ENCODE measurements at places on chromosomes 11 and 22.
A peak's percentile ranks its signal among the peaks of the same experiment; 100 is the strongest.

DNA sequence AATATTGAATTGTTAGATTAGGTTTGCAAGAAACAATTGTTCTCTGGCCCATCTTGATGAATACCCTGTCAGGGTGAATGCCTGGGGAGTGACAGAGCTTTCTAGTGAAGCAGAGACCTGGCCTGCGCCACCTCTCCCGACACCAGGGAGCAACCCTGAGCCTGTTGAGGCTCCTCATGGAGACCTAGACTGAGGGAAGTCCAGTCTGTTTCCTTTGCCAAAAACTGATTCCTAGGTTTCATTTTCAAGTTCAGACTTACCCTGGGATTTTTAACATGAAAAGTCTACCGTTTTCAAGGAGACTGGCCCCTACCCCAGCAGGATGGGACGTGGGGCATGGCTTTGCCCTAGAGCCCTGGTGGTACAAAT, 173.7 kb upstream of the SORL1-AS1 start:
- DNase-seq: no peak

- DNase-seq: no peak
Observed at GRCh38 chr11:91446267-91446666, 778.4 kb upstream of the FAT3 start.

- no peak for DNase-seq
Observed at GRCh38 chr11:6747097-6747668, 24.6 kb downstream of the OR2AG2 start.

- DNase-seq: no peak
Observed at GRCh38 chr11:131884461-131885073, 514.2 kb downstream of the NTM start.

DNA sequence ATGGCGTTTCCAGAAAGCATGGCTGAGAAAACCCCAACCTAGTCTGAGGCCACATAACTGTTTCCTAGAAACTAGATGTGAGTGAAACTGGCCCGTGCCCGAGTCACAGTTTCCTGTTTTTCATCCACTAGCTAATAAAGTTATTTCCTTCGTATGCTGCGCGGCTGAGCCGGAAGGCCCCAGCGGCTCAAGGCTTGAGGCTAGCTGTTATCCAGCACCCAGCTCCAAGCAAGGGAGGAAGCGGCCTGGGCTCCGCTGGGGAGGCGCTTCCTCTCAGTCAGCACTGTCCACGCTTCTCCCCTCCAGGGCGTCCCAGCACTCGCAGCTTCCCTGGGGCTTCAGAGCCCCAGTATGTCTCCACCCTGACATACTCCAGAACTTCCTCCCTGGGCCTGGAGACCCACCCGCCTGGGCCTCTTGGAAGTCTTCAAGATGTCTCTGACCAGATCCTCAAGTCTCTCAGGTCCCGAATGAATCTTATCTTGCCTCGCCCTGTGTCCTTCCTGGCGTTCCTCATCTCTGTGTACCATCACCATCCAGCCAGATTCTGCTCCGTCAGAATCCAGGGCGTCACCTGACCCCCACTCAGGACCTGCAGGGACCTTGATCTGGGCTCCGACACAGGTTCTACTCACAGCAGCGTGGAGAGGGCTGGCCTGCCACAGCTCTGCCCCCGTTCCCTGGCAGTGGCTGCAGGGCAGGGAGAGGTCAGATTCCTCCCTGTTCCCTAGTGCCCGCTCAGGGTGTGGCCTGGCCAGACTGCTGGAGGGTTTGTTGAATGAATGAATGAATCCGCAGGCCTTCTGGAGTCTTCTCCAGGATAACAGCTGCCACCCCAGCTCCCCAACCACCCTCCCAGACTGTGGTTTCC, 81.9 kb downstream of the LRRC32 start:
- peak; percentile 53 for DNase-seq

GRCh38 chr22:44840611-44841322, 88.4 kb downstream of the ARHGAP8 start:
- DNase-seq: no peak

- no peak for DNase-seq
Observed at GRCh38 chr22:17411213-17411612, 42.0 kb downstream of the CECR2 start.

GRCh38 chr22:23402275-23403151, 177.6 kb downstream of the IGLL1 start:
- DNase-seq: peak; percentile 62

DNA sequence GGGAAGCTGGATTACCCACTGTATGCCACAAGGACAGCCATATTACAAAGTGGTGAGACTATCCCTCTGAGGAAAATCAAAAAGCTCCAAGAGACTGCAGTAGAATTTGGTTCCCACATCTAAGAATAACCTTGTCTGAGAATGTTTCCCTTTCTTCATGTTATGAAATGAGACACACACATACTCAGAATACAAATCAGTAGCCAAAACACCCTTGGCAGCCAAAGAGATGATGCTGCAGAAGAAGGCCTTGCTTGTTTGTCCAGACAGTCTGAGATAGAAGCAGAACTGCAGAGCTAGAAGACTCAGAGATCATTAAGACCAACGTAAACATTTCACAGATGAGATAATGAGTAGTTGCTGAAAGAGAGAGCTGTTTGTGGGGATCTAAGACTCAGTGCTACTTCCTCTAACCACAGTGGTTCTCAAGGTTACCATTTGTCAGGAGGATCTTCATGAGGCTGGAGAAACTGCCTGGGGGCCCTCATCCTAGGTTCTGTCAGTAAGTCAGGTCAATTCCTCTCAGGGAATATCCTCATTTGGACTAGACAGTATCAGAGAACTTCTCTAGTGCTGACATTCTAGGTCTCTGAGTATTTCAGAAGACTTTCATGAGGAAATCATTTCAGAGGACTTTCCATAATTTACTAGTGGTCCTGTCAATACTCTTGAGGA, 38.9 kb downstream of the RELT start:
- no peak for DNase-seq

GRCh38 chr22:28958611-28959010, 75.2 kb downstream of the ZNRF3 start:
- no peak for DNase-seq

- DNase-seq: no peak
Observed at GRCh38 chr11:119107538-119108145, 498 bp downstream of the C2CD2L start.

DNA sequence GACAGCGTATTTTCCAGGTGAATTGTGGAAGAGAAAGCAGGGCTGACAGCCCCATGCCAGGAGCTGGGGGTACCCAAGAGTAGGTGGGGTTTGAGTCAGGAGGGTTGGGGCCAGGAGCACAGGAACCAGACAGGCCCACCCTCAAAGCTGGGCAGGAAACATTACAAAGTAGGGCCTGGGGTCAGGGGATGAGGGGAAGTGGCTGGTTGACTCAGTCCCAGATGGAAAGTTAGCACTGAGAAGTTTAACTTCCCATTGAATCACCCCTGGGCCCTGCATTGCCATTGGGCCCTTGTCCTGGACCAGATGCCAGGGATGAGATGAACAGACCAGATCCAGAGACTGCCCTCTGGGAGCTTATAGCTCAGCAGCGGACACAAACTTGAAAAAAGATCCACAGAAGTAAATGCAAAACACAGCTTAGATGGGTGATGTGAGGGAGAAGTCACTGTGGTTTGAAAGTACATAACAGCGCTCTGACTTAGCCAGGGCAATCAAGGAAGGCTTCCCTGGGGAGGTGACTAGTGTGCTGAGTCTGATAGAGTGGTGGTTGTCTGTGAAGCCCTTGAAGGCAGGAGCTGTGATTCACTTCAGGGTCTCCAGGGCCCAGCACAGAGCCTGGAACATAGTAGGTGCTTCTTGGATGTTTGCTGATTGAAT, 2.2 kb downstream of the MAFF start:
- no peak for DNase-seq

GRCh38 chr11:68269414-68270081, 2.2 kb downstream of the C11orf24 start:
- DNase-seq: no peak

DNA sequence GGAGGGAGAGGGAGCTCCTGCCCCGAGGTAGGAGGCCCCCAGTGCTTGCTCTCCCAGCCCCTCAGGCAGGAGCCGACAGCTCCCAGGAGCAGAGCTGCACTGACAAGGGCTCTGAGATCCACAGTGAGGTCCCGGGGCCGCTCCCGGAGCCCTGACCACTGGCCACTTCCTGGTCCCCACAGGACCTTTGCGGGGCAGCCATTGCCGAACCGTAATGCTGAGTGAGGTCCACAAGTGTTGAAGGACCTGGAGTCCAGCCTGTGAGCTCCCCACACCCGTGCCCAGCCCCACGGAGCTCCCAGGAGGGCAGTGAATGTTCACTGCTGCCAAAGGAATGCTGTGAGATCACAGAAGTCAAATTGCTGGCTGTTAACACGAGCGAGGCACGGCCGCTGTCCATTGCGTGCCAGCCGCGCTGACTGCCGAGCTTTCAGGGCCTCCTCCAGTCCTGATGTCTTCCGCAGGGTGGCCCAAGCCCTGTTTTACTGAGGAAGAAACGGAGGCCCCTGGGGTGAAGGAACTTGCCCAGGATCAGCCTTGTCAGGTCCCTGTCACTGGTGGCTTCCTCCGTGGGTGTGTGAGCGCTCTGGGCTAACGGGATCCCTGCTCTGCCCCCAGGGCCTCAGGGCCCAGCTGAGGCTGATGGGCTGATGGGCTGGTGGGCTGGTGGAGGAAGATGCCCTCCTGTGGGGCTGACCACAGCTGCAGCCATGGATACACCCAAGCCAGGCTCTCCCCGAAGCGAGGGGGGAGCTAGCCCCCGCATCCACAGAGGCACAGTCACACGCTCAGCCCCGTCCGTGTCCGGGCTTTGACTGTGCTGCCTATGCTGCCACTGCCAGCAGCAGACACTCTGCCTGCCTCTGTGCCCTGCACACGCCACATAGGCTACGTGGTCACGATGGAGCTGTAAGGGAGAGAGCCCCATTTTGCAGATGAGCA, 70.8 kb downstream of the WNT7B start:
- DNase-seq: no peak

DNA sequence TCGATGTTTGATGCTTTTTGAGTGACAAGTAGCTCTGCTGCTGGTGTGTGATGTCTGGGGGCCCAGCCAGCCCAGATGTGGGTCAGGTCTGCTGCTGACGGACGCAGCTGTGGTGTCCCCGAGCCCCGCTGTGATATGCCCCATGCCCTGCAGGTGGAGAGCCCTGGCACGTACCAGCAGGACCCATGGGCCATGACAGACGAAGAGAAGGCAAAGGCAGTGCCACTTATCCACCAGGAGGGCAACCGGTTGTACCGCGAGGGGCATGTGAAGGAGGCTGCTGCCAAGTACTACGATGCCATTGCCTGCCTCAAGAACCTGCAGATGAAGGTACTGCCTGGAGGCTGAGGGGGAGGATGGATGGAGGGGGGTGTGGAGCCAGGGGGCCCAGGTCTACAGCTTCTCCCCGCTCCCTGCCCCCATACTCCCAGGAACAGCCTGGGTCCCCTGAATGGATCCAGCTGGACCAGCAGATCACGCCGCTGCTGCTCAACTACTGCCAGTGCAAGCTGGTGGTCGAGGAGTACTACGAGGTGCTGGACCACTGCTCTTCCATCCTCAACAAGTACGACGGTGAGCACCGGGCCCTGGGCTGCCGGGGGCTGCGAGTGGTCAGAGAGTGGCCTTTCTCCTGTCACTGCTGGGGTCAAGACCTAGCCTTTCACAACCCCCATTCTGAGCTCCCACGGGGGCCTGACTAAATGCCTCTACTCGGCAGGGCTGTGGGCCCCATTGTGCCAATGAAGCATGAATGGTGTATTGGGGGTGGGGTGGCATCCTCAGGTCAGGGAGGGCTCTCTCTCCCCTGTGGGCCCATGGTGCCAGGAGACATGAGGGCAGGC, 7.3 kb downstream of the AIP start:
- DNase-seq: no peak

GRCh38 chr11:95795627-95796295, 5.5 kb downstream of the CEP57 start:
- no peak for DNase-seq

GRCh38 chr11:13076961-13077360, 67.8 kb downstream of the RASSF10 start:
- DNase-seq: no peak

DNA sequence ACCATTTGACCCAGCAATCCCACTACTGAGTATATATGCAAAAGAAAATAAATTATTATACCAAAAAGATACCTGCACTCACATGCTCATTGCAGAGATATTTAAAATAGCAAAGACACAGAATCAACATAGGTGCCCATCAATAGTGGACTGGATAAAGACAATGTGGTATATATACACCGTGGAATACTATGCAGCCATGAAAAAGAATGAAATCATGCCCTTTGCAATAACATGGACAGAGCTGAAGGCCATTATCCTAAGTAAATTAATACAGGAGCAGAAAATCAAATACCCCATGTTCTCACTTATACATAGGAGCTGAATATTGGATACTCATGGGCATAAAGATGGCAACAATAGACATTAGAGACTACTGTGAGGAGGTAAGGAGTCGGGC, 68.7 kb downstream of the DLG2 start:
- DNase-seq: no peak

GRCh38 chr11:79193663-79194310, 247.0 kb downstream of the TENM4 start:
- no peak for DNase-seq

DNA sequence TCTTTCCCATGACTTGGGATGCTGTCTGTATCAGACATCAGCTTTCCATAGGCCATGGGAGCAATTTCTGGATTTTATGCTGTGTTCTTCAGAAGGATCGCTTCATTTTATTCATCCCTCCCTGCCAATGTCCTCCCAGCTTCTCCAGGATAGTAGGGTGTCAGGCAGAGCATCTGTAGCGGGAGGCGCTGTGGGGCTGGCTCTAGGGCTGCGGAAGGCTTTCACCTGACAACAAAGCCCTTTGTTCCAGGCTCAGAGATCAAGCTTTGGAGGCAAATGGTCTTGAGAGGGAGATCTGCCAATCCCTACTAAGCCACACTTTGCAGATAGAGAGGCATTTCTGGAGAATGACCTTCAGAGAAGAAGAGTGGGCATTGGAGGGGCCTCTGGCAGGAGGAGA, 29.5 kb upstream of the FTH1 start:
- no peak for DNase-seq

DNA sequence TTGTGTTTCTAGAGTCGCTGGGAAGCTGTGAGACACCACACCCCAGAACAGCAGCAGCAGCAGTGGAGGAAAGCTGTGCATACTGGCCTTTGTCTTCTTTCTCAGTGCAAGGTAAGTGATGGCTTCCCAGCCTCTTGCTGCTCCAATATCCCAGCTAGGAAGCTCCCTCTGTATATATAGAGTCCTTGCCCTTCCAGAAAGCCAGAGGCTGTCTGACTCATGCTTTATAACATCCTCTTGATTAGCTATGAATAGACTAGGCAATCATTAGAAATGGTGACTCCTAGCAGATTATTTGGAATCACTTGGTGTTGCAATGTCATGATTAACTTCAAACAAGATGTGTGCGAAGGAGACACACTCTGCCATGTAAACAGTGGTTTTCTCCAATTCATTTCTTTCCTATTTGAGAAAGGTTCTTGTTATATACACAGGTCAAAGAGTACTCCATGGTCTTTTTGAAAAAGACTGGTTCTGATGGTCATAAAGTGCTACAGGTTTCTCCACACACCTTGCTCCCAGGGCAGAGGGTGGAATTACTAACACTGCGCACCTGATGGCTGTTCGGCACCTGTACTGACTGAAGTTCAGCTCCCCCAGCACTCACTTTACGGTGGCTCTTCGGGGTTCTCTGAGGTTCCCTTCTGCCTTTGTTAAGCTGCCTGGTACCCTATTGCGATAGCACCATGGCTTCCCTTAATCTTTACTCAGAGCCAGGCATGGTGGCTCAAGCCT, at the start of gene MMP1:
MMP1 (minus strand) TSS at position 149 of the 735 bp plus-strand sequence; CDS start at position 81, 68 bp downstream.
- DNase-seq: no peak

All from activated T-cell treated with anti-CD3 and anti-CD28 coated beads for 48 hours (primary cell).